Hair follicle dermal papilla cell (primary cell): ENCODE measurements at places on chromosomes 7 and 10. TPM values are rescaled to one million over a fixed set of nuclear protein-coding genes. Genes with fewer than 3 reads are reported as not detected.

The LOXL4 gene
- 93.3 and 135 TPM in 2 replicates for total RNA-seq

The CALML3 gene
- total RNA-seq, result 0.12 TPM in 1 of 2 replicates, not detected in the other

The ZP3 gene
- total RNA-seq, result 1.6 and 2.3 TPM in 2 replicates

The SPOCK2 gene
- total RNA-seq, result 0.16 and 0.24 TPM in 2 replicates

The TNPO3 gene
- total RNA-seq, result 66.7 and 86.5 TPM in 2 replicates

The OR2A7 gene
- total RNA-seq, result 1.1 and 1.3 TPM in 2 replicates

The GPC2 gene
- total RNA-seq, result 0.73 and 1.6 TPM in 2 replicates

The NXPH1 gene
- total RNA-seq, result not detected in 2 replicates

The CLIP2 gene
- 50.5 and 70.6 TPM in 2 replicates for total RNA-seq

The MUC3A gene
- not detected in 2 replicates for total RNA-seq

The CDC123 gene
- 64.6 and 71.7 TPM in 2 replicates for total RNA-seq

The IL6 gene
- total RNA-seq, result 20.2 and 32.3 TPM in 2 replicates

The CHAT gene
- not detected in 2 replicates for total RNA-seq

The SPDYE6 gene
- not detected in 2 replicates for total RNA-seq

The SNCG gene
- total RNA-seq, result 1.5 and 3.2 TPM in 2 replicates

The PON1 gene
- not detected in 2 replicates for total RNA-seq

The CDC14C gene
- total RNA-seq, result 0.12 and 0.16 TPM in 2 replicates

The ELMO1 gene
- 0.16 and 0.49 TPM in 2 replicates for total RNA-seq

The CLDN3 gene
- total RNA-seq, result not detected in 2 replicates

The UNC5B gene
- total RNA-seq, result 36.1 and 42.4 TPM in 2 replicates

The FAM3C gene
- 57.4 and 71.1 TPM in 2 replicates for total RNA-seq

The GRID2IP gene
- total RNA-seq, result 0.12 TPM in 1 of 2 replicates, not detected in the other

The FFAR4 gene
- total RNA-seq, result not detected in 2 replicates

The PTPRZ1 gene
- total RNA-seq, result 0.16 TPM in 1 of 2 replicates, not detected in the other

The HECW1 gene
- total RNA-seq, result 2.3 and 3.4 TPM in 2 replicates

The HKDC1 gene
- total RNA-seq, result 0.16 and 0.24 TPM in 2 replicates

The GATA3 gene
- total RNA-seq, result not detected in 2 replicates

The CCDC172 gene
- total RNA-seq, result not detected in 2 replicates

The COL1A2 gene
- 7,182 and 10,219 TPM in 2 replicates for total RNA-seq

The PLEKHS1 gene
- 0.16 and 0.24 TPM in 2 replicates for total RNA-seq

The USP6NL gene
- 11.4 and 12.7 TPM in 2 replicates for total RNA-seq

The CREB5 gene
- total RNA-seq, result 1.2 and 2.9 TPM in 2 replicates

The WEE2 gene
- total RNA-seq, result under 0.01 TPM in 1 of 2 replicates, not detected in the other

The GSTO2 gene
- total RNA-seq, result 0.85 and 3.4 TPM in 2 replicates

The GPR158 gene
- total RNA-seq, result 0.12 and 0.16 TPM in 2 replicates

The SLC26A4 gene
- total RNA-seq, result 0.16 and 0.24 TPM in 2 replicates

The RELN gene
- total RNA-seq, result 0.16 and 0.24 TPM in 2 replicates

The CPA5 gene
- total RNA-seq, result 0.16 TPM in 1 of 2 replicates, not detected in the other

The HOXA2 gene
- total RNA-seq, result 0.12 and 0.32 TPM in 2 replicates

The SFTPA2 gene
- not detected in 2 replicates for total RNA-seq

The FAM13C gene
- 0.49 and 1.6 TPM in 2 replicates for total RNA-seq

The TMEM184A gene
- total RNA-seq, result 0.36 and 0.49 TPM in 2 replicates

The TMEM273 gene
- not detected in 2 replicates for total RNA-seq
